Stimulated activated CD4-positive, alpha-beta T cell treated with anti-CD3 and anti-CD28 coated beads, Interleukin-2, amount 100 ng/mL, for 4 hours (primary cell): ENCODE measurements at places on chromosomes 5 and 9.

- DNase-seq = no peak
Observed at GRCh38 chr5:80268916-80269315, 13.1 kb upstream of the SERINC5 start.

GRCh38 chr5:112958093-112959088 lies 18.2 kb upstream of the DCP2 start:
- DNase-seq = peak; percentile 6

DNA sequence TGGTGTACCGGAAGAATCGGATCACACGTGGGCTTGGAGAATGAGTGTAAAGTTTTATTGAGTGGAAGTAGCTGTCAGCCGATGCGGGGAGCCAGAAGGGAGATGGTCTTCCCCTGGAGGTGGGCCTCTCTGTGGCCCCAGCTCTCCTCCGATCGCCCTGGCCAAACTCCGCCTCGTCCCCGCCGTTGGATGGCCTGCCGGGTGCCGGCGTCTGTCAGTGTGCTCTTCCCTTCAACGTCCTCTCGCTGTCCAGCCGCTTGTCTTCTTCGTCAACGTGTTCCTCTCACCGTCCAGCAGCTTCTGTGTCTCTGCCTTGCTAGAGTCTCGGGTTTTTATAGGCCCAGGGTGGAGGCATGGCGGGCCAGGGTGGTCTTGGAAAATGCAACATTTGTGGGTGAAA lies 27.6 kb upstream of the TMEM215 start:
- no peak for DNase-seq

- no peak for DNase-seq
Observed at GRCh38 chr9:79806086-79806485, 234.3 kb downstream of the TLE4 start.

GRCh38 chr5:31759925-31760324 lies 121.0 kb downstream of the PDZD2 start:
- no peak for DNase-seq

GRCh38 chr5:131270809-131271208 lies 7.0 kb downstream of the CDC42SE2 start:
- DNase-seq = no peak
